ENCODE measurements at places on chromosomes 12 and 14.
A peak's percentile ranks its signal among the peaks of the same experiment; 100 is the strongest.

- DNase-seq, result no peak
These were observed 38.9 kb upstream of the RASSF3 start for GRCh38 chr12:64571411-64571810.

DNA sequence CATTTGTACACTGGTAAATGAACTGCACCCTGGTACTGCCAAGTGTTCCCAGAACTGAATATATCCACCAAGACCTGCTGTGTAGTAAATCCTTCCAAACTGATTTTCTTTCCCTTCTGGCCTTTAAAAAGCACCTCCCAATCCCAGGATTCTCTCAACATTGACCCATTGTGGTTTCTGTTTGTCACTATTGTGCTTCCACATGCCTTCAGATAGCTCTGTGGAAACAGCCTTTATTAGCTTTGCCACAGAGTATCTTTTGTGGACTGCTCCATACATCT is 949 bp upstream of the KIF21A start:
- DNase-seq, result no peak

- DNase-seq, result no peak
These were observed 380.4 kb upstream of the DDHD1 start for GRCh38 chr14:53533384-53533970.

DNA sequence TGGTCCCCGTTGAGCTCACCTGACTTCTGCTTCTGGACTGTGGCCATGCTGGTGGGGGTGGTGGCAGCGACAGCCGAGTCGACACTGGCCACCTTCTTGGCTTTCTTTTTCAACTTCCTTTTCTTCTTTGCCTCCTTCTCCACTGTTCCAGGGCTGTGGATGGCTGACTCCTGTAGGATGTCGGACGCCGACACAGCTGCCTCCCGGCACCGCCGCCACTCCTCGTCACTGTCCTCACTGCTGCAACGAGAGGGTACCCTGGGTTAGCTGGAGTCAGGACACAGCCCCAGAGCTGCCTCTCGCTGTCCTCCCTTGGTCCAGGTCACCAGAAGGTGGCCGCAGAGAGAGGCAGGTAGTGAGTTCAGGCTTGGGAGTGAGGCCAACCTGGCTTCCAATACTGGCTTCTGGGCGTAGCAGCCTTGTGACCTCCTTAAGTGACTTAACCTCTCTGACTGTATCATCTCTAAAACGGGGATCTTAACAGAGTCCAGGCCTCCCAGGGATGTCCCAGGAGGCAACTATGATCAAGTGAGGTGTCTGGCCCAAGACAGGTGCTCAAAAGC is 12.0 kb downstream of the C12orf43 start:
- DNase-seq, result no peak

DNA sequence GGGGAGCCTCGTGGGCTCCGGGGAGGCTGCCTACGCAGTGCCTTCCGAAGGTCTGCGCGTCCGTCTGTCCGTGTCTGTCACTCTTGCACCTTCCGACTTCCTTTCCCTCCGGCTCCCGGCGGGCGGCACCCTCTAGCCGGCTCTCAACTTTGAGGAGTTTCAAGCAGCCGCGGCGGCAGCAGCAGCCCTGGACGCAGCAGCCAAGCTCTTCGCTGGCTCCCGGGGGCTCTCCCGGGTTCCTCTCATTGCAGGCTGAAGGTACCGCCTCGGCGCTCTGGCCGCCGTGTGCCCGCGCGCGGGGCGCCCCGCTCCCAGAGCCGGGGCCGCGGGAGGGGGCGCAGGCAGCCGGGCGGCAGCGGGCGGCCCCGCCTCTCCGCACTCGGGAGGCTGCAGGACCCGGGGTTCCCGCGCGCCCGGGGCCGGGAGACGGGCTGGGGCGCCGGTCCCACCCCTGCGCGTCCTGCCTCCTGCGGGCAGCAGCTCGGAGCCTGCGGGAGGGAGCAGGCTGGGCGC is at the start of the genes AMIGO2 and PCED1B:
AMIGO2 (minus strand) TSS at position 492 of the 513 bp plus-strand sequence. CDS start 957 bp downstream, outside the sequence.
PCED1B (plus strand) TSS at position 154 of the 513 bp plus-strand sequence. CDS start 155,443 bp downstream, outside the sequence.
- DNase-seq, result peak; percentile 79
